Stimulated activated CD4-positive, alpha-beta T cell treated with anti-CD3 and anti-CD28 coated beads, Interleukin-4, amount 100 ng/mL, for 24 hours (primary cell): ENCODE measurements at places on chromosomes 16 and 17.
A peak's percentile ranks its signal among the peaks of the same experiment; 100 is the strongest.

- DNase-seq = no peak
Observed at GRCh38 chr16:68233835-68234187, 2.1 kb downstream of the ESRP2 start.

GRCh38 chr16:13921328-13921727, 1.4 kb downstream of the ERCC4 start:
- no peak for DNase-seq

- peak; percentile 38 for DNase-seq
Observed at GRCh38 chr17:38733982-38734973, 4.1 kb downstream of the CISD3 start.

GRCh38 chr16:54696522-54696921, 234.1 kb upstream of the IRX5 start:
- DNase-seq = no peak

- DNase-seq = no peak
Observed at GRCh38 chr16:89198417-89199240, 1.7 kb downstream of the SLC22A31 start.

- no peak for DNase-seq
Observed at GRCh38 chr16:11134722-11135463, 121.1 kb downstream of the SOCS1 start.

DNA sequence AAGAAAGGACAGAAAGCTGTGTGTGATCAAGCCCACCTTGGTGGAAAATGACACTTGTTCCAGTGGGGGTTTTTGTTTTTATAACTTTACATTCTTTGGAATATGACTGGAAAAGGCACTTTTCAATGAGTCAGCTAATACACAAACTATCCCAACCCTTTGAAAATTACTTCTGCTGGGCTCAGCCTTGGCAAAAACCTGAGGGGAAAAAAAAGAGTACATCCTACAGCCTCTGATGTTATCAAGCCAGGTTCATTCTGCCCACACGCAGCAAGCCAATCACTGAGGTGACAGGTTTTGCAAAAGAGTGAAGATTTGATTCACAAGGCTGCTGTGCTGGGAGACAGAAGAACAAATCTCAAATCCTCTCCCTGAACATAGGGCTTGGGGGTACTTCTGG, 484.5 kb upstream of the ERCC4 start:
- DNase-seq = no peak

DNA sequence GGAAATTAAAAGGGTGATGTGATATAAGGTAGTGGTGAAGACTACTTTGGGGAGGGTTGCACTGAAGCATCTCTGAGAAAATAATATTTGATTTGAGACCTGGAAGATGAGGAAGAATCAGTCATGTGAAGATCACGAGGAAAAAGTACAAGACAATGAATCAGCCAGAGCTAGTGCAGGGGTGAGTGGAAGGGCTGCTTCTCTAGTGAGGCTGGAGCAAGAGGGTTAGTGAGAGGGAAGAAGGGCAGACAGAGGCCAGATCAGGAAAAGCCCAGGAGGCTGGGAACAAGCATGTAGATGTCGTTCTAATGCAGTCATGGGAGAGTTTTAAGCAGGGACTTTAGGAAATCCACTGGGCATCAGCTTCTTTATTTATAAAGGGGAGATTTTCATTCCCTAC, 504.2 kb upstream of the SALL1 start:
- DNase-seq = no peak

DNA sequence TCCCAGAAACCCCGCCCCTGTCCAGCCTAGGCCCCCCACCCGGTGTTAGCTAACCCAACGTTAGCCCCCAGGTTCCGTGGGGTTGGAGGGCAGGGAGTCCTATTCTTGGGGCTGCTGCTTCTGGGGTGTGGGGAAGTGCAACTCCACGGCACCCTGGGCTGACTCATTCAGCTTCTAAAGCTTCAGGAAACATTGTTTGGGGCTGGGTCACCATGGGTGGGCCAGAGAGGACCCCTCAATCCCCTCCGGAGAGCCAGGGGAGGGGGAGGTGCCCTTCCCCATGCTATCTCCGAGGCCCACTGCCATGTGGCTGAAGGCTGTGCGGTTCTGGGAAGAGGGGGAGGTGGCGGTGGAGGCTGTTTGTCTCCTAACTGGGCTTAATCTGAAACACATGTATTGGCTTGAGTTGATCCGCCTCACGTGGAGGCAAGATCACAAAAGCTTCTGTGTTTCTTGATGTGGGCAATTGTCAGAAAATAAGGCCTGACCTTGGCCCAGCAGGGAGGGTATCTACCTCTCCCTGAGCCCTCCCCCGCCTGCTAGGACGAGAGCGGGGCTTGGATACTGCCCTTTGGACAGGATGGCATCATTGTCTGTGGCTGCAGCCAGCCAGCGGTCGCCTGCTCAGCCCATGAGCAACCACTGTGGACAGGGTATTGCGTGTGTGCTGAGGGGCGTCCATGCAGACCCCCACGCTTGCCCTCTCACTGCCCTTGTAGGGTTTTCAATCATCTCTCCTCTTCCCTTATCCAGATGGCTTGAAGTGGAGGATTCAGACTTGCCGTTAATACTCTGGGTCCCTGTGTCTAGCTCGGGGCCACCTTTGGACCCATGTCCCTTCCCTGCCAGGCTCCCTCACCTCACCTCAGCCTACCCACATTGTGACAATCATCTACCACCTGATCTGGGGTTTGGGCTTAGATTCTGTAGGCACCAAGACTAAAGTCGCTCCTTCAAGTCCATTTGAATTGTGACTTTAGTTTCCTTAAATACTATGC, 1.3 kb downstream of the SERPINF1 start:
- DNase-seq = no peak

- no peak for DNase-seq
Observed at GRCh38 chr17:9290226-9290613, 268.9 kb downstream of the NTN1 start.

DNA sequence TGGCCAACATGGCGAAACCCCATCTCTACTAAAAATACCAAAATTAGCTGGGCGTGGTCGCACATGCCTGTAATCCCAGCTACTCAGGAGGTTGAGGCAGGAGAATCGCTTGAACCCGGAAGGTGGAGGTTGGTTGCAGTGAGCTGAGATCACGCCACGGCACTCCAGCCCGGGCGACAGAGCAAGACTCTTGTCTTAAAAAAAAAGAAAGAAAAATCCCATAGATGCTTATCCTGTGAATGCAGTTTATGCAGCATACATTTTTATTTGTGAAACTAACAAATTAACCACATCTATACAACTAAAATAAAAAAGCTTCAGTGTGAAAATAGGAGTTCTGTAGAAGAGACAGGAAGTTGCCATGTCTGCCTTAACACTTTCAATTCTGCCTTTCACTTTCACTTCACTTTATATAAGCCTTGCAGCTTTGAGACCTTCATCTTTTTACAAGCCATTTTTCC, 7.1 kb downstream of the IGSF6 start:
- peak; percentile 28 for DNase-seq

DNA sequence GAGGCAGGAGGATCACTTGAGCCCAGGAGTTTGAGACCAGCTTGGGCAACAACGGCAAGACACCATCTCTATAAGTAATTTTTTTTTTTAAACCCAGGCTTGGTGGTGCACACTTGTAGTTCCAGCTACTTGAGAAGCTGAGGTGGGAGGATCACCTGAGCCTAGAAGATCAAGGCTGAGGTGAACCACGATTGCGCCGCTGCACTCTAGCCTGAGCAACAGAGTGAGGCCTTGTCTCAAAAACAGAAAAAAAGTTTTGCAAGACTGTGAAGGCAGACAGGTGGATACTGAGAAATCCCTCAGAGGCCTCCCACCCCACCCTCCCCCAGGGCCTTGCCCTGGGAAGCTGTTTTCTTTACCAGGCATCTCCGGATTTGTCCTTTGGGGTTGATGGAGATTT, 125.4 kb downstream of the MGAT5B start:
- DNase-seq = no peak

DNA sequence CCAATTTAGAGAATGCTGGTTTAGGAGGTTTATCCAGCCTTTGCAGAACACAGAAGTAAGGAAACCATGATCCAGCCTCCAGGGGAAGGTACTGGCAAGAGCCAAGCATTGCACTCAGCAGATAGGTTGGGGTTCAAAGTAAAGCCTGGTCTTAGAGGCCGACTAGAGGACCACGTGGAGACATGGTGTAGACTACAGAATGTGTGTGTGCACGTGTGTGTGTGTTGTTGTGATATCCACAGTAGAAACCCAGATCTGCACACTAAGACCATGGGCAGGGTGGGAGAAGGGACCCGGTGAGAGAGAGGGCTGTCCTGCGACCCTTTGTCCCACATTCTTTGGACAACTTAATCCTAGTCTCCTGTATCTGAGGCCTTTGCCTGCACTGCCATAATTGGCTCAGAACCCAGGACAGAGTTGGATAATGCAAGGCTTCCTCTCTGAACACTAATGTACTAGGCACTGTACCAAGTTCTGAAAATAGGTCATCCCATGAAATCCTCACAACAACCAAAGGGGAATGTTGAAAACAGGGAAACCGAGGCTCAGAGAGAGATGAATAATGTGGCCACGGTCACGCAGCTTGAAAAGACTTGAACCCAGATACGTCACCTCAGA, 325.1 kb upstream of the HSBP1 start:
- no peak for DNase-seq

DNA sequence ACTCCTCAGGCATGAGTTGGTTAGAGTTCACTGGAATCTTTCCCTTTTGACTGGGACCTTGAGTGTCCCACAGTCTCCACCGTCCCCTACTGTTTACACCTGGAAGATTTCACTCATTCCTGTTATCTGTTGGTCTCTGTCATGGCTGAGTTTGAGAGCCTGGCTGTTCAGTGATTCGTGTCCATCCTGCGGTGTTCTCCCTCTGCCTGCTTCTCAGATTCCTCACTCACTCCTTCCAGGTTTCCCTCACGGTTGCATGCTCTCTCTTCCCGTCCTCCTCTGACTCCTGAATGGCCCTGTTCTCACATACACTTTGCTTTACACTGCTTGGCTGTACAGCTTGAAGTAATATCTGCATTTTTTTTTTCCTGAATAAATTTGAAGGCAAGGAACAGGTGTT, 24.5 kb downstream of the OR1D5 start:
- DNase-seq = peak; percentile 0

DNA sequence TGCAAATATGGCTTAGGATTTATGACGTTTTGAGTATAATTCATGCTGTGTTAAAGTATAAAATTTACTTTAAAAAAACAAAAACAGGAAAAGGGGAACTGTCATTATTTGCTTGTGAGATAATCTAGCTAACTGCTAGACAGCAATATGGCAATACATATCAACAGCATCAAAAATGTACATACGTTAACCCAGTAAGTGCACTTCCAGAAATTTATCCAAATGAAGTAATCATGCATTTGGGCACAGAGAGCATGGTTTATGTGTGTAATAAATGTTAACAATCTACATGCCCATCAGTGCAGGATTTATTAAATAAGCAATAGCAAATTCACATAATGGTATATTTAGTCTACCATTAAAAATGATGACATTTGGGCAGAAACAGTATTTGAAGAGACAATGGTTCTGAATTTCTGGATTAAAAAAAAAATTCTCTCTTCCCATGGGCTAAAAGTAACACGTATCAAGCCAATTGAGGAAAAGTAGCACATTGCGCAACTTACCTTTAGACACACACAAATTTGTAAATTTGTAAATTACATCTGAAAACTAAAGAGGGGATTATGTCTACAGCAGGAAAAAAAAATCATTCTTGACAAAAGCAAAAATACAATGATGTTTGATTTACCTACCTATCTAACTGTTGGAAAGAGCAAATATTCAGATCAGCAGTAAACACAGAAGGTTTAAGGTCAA, 80.2 kb downstream of the CACNG1 start:
- no peak for DNase-seq

DNA sequence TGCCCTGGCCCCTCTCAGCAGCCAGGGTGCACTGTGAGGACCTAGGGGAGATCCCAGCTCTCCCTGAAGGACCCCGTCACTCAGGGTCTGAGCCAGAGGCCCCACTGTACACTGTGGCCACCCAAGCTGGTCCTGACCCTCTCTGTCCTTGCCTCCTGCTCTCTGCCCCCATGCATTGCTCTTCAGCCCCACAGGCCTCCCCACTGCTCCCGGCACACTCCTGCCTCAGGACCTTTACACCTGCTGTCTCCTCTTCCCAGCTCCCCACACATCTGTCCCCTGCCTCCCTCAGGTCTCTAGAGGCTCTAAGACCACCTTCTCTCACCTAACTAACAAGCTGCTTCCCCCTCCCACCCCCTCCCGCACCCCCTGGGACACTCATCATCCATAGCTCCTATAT, 12.9 kb upstream of the RAI1 start:
- DNase-seq = no peak

GRCh38 chr17:51992864-51993416, 165.6 kb downstream of the CA10 start:
- DNase-seq = no peak

DNA sequence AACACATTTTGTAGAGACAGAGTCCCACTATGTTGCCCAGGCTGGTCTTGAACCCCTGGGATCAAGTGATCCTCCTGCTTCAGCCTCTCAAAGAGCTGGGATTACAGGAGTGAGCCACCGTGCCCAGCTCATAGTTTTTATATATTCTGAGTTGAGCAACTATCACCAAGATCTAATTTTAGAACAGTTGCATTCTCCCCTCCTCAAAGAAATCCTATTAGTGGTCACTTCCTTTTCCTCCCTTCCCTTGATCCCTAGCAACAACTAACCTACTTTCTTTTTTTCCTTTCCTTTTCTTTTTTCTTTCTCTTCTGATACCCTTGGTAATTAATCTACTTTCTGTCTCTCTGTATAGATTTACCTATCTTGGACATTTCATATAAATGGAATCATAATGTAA, 61.5 kb upstream of the B4GALNT2 start:
- DNase-seq = no peak

- no peak for DNase-seq
Observed at GRCh38 chr16:50980666-50981065, 170.4 kb downstream of the SALL1 start.

- DNase-seq = no peak
Observed at GRCh38 chr16:62869837-62870236, 833.6 kb upstream of the CDH8 start.

- peak; percentile 49 for DNase-seq
Observed at GRCh38 chr16:31200821-31201568, 1.6 kb downstream of the PYCARD start.

GRCh38 chr17:45812102-45812501, 28.0 kb downstream of the CRHR1 start:
- DNase-seq = no peak

GRCh38 chr16:89801800-89802199, 14.6 kb downstream of the FANCA start:
- no peak for DNase-seq

GRCh38 chr17:9259419-9259818, 238.1 kb downstream of the NTN1 start:
- DNase-seq = no peak

GRCh38 chr17:72125742-72126141, 4.9 kb downstream of the SOX9 start:
- no peak for DNase-seq
